ENCODE measurements at places on chromosomes 2 and 18. TPM values are rescaled to one million over a fixed set of nuclear protein-coding genes. Genes with fewer than 3 reads are reported as not detected.

Gene COL3A1
- 0.04 TPM for total RNA-seq

Gene FIGN
- total RNA-seq = 11.6 TPM

DNA sequence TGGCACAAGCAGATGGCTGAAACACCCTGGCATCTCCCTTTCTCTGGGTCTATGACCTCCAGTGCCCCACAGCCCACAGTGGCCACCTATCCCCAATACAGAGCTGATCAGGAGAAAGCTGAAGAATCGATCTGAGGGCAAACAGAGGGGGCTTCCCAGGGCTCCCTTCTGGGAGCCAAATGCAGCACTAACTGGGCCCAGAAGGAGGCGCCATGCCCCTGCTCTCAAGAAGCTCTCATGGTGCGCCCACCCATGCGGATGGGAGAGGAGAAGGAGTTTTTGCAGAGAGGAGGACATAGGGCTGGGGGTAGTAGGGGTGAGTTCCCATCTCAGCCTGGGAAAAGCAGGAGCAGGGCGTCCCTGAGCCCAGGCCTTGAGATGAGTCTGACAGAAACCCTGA is 787.3 kb upstream of the RAB6C start:
- no peak overlapping the region for H3K4me3 ChIP-seq
- no peaks in the 10 kb centered on the region for H3K36me3 ChIP-seq
- no peaks in the 10 kb centered on the region for H3K4me1 ChIP-seq
- no peak overlapping the region for H3K27ac ChIP-seq

- peaks cover 6% of the 10 kb centered on the region for H3K4me1 ChIP-seq
- no peaks in the 10 kb centered on the region for H3K27me3 ChIP-seq
- no peaks in the 10 kb centered on the region for H3K36me3 ChIP-seq
- no peak overlapping the region for H3K4me3 ChIP-seq
Measured at GRCh38 chr2:64914735-64915509, 74.3 kb upstream of the SLC1A4 start.

- no peak overlapping the region for H3K27ac ChIP-seq
- H3K4me3 ChIP-seq = no peak overlapping the region
- H3K36me3 ChIP-seq = no peaks in the 10 kb centered on the region
- DNase-seq = no peak
- H3K4me1 ChIP-seq = no peaks in the 10 kb centered on the region
- no peaks in the 10 kb centered on the region for H3K27me3 ChIP-seq
Measured at GRCh38 chr2:18062892-18063291, 184.4 kb downstream of the KCNS3 start.

DNA sequence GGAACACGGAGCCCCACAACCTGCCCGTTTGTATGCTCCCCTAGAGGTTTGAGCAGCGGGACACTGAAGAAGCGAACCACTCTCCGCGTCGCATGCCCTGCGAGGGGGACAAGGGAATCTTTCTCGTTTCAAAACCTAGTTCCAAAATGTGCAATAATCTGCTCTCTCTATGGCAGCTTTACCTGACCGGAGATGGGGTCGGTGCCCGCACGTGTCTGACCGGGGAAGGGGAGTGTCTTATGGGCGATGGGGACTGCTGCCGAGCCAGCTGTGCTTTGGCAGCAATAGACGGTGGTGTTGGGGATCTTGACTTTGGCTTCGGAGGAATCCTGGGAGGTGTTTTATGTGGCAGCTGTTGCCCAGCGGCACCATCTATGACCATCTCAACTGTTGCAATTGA is 7.9 kb downstream of the TTN start:
- no peaks in the 10 kb centered on the region for H3K36me3 ChIP-seq
- H3K27me3 ChIP-seq = peaks cover 26% of the 10 kb centered on the region
- H3K27ac ChIP-seq = no peak overlapping the region
- DNase-seq = no peak

Measured in HepG2 (cell line).